Caco-2 (cell line): ENCODE measurements at places on chromosomes 12 and 14.
A peak's percentile ranks its signal among the peaks of the same experiment; 100 is the strongest.

- peak; percentile 3 for DNase-seq
These were observed 17.9 kb downstream of the SPTLC2 start for GRCh38 chr14:77598366-77599070.

DNA sequence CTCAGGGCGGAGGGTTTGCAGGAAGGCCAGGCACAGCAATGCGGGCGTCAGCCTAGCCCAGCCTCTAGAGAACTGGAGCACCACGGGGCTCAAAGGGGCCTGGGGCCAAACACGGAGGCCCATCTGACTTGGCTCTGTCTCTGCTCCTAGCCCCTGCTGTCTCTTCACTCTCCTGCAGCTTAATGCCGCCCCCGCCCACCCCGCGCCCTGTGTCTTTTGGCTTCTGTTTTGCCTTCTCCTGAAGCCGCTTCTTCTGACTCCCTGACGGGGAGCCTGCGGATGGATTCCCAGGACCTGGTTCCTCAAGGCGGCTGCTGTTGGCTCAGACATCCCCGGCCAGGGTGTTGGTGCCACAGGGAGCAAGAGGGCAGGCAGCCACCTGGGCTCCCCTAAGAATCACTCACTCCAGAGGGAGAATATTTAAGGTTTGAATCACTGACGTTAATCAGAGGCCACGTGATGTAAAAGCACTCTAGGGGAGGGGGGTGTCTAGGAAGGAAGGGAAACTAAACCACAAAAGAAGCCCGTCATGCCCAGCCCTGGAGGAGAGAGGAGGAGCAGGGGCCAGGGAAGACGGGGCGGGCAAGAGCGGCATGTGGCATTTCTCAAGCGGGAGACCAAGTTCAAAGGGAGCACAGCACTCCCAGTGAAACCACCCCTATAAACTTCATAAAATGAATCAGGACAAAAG is 36.9 kb upstream of the PRMT8 start:
- DNase-seq, result no peak

DNA sequence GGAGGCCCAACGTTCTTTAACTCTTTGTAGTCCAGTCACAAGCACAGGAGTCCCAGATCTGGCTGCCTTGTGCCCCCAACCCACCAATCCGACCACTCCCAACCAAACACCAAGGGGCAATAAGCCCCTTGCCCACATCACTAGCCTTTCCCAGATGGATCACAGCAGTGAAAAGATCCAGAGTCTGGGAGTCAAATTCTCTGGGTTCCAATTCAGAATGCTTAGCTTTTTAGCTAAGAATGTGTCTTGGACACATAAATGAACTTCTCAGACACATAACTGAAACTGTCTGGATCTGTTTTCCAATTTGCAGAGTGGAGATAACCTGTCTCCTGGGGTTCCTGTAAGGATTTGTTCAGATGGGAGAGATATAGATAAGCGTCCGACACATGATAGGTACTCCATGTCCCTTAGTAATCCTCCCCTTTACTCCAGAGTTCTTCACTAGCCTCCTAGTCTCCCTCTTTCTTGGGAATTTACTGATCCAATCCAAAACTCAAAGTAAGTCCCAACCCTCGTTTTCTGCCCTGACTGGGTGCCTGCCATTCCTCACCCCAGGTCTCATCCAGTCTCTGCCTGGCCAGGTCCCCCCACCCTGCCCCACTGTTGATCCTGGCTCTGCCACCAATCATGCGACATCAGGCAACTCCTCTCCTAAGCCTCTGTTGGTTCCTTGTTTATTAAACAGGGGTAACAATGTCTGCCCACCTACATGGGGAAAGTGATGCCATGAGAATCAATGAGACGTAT is 439 bp upstream of the TNFRSF1A start:
- DNase-seq, result no peak

- no peak for DNase-seq
These were observed 969.3 kb downstream of the TMTC2 start for GRCh38 chr12:83656004-83656403.

- DNase-seq, result peak; percentile 52
These were observed 772 bp downstream of the SCARB1 start for GRCh38 chr12:124862768-124863415.

DNA sequence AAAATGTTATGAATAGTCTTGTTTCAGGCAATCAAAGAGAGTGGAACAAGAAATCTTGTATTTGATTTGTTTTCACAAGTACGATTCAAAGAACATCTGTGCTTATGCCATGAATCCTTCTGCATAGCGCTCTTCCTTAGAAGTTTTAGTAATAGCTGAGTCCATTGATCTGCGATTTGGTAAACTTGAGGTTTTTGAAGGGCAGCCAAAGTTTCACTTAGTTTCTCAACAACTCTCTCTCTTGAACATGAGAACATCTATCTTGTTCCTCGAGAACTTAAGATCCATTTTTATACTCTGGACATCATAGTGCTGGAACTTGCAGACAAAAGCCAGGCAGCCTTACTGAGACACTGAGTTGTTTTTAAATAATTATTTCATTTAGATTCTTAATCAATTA is 96.2 kb upstream of the USP15 start:
- DNase-seq, result no peak

DNA sequence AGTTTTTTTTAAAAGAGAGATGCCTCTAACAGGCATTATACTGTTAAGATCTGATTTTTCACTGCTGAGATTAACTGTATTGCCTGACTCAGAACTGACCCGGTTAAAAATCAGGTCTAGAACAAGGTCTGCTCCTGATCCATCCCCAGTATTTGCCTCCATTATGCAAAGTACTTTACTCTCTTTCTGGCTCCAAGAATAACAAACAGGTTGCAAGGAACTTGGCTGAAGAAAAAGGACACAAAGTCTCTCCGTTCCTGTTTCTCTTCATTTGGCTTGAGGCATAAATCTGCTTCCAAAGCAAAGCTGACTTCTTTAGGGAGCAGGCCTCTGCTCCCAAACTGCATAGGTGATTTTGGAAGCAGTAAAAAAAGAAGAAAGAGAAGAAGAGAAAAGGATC is 199.3 kb upstream of the PDZRN4 start:
- DNase-seq, result no peak

DNA sequence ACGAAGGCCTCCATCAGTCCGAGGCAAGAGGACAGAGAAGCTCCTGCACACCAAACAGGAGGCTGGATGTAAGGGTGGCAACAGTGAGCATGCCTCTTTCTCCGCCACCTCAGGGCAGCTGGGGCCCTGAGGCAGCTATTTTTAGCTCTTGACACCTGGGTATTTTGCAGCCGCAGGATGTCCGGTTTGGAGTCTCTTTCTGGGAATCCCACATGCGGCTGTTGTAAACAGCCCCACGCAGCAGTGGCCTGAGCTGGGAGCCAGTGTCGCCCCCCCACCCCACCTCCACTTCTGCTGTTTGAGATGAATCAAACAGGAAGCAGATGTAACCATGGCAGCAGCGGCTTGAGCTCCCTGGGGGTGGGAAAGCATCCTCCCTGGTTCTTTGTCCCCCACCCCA is 11.7 kb downstream of the HDAC7 start:
- no peak for DNase-seq

DNA sequence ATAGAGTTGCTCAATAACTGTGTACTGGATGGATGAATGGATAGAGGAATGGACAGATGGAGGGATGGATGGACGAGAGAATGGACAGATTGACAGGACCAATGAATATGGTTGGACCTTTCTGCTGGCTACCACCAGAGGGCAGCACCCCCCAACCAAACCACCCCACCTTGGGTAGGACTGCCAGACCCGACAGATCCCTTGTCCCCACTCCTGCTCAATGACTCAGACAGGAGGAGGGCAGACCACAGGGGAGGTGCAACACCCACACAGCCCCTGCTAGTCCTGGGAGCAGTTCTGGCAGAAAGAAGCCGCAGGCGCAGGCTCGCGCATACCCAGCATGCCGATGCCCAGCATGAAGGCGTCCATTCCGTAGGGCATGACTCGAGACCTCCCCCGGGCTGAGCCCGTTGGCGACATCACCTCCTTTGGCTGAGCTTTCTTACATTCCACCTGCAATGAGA is 12.4 kb downstream of the MSI1 start:
- peak; percentile 84 for DNase-seq

- DNase-seq, result no peak
These were observed 93.1 kb downstream of the SRGAP1 start for GRCh38 chr12:63937378-63938316.

DNA sequence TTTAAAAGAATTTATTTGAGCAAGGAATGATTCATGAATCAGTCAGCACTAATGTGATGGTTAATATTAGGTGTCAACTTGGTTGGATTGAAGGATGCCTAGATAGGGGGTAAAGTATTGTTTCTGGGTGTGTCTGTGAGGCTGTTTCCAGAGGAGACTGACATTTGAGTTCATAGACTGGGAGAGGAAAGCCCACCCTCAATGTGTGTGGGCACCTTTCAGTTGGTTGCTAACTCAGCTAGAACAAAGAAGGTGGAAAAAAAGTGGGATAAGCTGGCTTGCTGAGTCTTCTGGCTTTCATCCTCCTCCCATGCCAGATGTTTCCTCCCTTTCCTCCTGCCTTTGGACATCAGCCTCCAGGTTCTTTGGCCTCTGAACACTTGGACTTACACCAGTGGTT is 47.2 kb downstream of the TESPA1 start:
- DNase-seq, result no peak

GRCh38 chr14:95067526-95067925 is 89.8 kb downstream of the DICER1 start:
- DNase-seq, result no peak

DNA sequence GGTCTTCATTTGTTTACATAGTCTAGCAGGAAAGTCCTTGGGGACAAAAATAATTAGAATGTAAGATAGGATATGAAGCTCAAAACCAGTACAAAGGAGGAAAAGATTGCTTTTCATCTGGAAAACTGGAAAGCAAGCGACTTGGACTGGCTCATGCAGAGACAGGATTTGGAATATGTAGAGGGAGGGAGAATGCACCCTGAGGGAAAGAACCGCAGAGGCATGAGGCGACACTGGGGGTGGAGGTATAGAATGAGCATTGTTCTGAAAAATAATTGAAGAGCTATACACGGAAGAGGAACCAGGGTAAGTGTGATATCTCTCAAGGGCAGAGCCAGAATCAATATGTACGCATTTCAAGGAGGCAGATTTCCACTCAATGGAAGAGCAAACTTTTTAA is 85.5 kb downstream of the PLEKHG3 start:
- no peak for DNase-seq

DNA sequence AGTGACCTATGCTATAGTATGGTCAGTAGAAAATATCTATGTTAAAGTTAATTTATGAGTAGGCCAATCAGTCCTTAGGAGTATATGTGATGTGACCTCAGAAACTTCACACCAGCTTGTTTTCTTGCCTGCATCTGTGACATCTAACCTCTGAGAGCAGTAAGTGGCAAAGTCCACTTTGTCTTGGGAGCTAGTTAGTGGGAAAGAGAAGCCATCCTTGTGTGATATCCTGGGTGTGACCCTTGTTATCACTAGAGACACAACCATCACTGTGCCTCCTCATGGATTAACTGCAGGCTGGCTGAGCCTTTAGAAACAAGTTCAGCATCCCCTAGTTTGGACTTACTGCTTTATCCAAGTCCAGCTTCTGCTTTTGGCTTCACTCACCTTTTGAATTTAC is 170.6 kb upstream of the STXBP6 start:
- DNase-seq, result no peak

DNA sequence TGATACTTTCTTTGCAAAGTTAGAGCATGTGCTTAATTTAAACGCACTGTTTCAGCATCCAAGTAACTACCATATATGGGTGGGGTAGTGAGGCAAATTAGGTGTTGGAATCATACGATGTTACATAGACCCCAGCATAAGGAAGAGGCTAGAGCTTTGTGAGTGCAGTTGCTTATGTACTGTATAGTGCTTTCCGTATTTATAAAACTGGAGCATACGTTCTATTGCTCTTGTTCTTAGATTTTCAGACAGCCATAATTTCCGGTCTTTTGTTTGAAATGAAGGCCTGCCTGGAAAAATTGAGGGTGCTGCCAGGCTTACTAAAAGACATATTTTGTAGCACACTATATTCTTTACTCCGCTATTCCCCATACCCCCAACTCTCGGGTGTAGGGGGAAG is 335.7 kb downstream of the FOXG1 start:
- DNase-seq, result no peak

- no peak for DNase-seq
These were observed 101.9 kb downstream of the GAS2L3 start for GRCh38 chr12:100675432-100675831.

DNA sequence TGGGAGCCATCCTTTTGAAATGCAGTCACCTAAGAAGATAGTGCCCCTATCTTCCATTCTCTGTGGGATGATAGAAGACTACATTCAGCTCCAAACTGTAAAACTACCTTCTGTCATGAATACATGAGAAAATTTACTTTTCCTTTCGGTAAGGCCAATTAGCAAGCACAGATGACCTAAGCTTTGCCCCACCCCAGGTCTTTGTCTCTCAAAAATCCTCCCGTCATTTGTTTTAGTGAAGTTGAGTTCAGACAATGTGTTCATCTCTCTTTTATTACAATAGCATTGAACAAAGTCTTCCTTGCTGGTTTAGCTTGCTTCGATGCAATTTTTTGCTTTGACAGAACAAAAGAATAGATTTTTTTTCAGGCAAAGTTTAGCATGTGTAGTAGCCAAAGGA is 18.2 kb upstream of the FSCB start:
- DNase-seq, result no peak

- no peak for DNase-seq
These were observed 45.3 kb upstream of the ATP23 start for GRCh38 chr12:57896115-57896433.

DNA sequence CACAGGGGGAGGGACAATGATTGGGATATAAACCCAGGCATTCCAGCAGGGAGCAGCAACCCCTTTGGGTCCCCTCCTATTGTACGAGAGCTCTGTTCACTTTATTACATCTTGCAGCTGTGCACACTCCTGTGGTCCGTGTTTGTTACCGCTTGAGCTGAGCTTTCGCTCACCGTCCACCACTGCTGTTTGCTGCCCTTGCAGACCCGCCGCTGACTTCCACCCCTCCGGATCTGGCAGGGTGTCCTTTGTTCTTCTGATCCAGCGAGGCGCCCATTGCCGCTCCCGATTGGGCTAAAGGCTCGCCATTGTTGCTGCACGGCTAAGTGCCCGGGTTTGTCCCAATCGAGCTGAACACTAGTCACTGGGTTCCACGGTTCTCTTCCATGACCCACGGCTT is 64.1 kb downstream of the E2F7 start:
- DNase-seq, result peak; percentile 63

GRCh38 chr14:106308839-106309389 is 782.5 kb downstream of the TMEM121 start:
- DNase-seq, result peak; percentile 67

- DNase-seq, result no peak
These were observed 199.4 kb upstream of the FOXN3 start for GRCh38 chr14:89616425-89616824.

GRCh38 chr12:74889073-74889472 is 320.6 kb downstream of the KCNC2 start:
- no peak for DNase-seq

- no peak for DNase-seq
These were observed 16.0 kb upstream of the AQP2 start for GRCh38 chr12:49934505-49934904.

DNA sequence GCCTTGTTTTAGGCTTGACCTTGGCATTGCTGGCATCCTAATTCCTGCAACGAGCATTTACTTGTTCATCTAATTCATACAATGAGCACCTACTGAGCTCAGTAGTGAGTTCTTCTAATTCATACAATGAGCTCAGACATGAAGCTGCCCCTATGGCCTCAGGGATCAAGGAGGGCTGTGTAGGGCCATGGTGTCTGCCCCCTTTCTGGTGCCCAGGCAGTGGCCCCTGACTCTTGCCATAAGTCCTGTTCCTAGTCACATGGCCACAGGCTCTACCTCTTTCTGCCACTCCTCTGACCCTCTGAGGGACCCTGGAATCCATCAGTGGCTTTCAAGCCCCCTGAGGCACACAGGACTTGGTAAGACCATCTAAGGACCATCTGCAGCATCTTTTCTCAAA is 148.8 kb downstream of the ZFP36L1 start:
- peak; percentile 3 for DNase-seq

- no peak for DNase-seq
These were observed 43.1 kb downstream of the CEP83 start for GRCh38 chr12:94416613-94417012.
